Activated CD8-positive, alpha-beta memory T cell treated with anti-CD3 and anti-CD28 coated beads for 1 hour (primary cell): ENCODE measurements at places on chromosomes 5 and 9.

GRCh38 chr5:138033386-138033808, 518 bp upstream of the FAM13B start:
- no peak for DNase-seq

GRCh38 chr5:38265546-38266179, 7.3 kb downstream of the EGFLAM start:
- DNase-seq, result no peak

- no peak for DNase-seq
Measured at GRCh38 chr5:101942321-101942882, 353.7 kb downstream of the SLCO4C1 start.

- DNase-seq, result no peak
Measured at GRCh38 chr5:119344231-119344630, 11.6 kb upstream of the TNFAIP8 start.

DNA sequence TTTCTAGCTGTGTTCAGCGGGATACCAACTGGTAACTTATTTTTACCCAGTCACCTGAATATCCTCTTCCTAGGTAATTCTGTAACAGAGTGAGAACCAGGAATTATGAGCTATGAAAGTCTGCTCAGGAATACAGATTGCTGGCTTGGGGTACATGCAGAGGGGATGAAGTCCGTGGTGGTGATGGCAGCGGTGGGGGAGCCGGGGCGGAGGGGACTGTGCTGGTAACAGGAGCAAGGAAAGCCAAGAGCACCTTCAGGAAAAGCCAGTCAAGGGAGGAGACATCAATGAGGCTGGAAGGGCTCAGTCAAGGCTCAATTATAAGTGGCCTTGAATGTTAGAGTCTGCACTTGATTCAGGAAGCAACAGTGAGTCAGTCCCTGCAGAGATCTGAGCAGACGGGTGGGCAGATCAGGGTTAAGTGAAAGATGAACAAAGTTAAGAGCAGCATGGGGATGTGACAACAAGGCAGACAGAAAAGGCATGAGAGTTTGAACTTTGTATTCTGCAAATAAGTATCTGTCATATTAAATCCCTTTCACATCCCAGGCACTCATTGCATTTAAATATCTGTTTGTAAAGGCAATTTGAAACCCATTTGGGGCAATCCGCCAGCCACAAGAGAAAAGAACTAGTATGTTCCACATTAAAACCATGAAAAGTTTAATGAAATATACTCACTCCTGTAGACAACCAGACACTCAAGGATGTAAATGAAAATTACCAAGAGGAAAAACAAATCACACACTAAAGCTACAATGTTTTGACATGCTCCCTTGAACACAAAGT, 101.2 kb downstream of the TTC39B start:
- DNase-seq, result no peak

DNA sequence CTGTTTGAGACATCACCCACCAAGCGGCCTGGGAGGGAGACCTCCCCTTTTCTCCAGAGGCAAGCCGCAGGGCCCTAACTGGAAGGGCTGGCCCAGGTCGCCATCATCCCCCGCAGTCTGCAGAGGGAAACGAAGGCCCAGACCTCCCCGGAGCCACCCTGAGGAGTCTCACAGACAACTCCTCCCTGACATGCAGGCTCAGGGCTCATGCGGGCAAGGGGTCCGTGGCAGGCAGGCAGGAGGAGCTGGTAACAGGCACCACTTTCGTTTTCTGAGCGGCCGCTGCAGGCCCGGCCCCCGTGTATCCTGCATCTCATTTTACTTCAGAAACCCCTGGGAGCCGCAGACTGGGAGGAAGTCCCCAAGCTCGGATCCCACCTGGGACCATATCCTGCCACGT, 192.0 kb upstream of the PPP1R26 start:
- no peak for DNase-seq
